ACHN (cell line): ENCODE measurements at places on chromosomes 16 and 17.
A peak's percentile ranks its signal among the peaks of the same experiment; 100 is the strongest.

GRCh38 chr17:56831369-56832095 lies 2.2 kb downstream of the C17orf67 start:
- DNase-seq: no peak

DNA sequence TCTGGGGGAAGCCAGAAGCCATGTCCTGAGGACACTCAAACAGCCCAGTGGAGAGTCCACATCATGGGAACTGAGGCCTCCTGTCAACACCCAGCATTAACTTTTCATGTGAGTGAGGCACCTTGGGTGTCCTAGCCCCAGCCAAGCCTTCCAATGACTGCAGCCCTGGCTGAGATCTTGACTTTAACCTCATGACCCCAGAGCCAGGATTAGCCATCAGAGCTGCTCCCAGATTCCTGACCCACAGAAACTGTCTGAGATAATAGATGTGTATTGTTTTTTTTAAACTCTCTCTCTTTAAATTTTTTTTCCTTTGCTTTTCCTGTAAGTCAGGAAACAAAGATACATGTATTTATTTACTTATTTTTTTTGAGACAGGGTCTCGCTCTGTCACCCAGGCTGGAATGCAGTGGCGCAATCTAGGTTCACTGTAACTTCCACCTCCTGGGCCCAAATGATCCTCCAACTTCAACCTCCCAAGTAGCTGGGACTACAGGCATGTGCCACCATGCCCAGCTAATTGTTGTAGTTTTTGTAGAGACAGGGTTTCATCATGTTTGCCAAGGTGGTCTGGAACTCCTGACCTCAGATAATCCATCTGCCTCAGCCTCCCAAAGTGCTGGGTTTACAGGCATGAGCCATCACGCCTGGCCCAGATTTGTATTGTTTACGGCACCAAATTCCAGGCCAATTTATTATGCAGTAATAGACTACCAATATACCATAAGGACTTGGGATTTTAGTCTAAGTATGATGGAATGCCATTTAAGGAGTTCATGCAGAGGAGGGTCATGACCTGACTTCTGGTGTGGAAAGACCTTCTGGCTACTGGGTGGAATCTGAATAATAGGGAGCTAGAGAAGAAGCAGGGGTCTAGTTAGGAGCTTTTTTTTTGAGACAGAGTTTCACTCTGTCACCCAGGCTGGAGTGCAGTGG lies 14.0 kb upstream of the TMEM94 start:
- no peak for DNase-seq

- no peak for DNase-seq
These were observed 355.1 kb downstream of the CDH8 start for GRCh38 chr16:61681124-61681523.

DNA sequence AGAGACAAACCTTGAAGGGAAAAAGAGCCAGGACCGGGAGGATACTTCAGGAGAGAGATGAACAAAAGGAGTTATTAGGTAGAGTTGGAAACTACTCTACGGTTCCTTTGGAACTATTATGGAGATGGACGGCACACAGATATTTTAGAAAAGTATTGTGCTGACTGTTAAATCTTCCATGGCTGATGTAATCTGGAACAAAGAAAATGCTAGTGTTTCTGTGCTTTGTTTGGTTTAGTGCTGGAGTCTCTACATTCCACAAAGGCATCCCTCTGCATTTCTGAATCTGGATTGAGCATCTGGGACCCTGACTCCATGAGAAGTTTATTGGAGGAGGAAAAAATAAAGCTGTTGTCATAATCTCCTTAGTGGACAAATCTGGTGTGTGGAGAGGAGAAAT lies 57.2 kb downstream of the RPGRIP1L start:
- no peak for DNase-seq

GRCh38 chr16:15650698-15651171 lies 690 bp downstream of the NDE1 start:
- peak; percentile 8 for DNase-seq

- no peak for DNase-seq
These were observed 7.6 kb downstream of the ADCY7 start for GRCh38 chr16:50273888-50274325.

DNA sequence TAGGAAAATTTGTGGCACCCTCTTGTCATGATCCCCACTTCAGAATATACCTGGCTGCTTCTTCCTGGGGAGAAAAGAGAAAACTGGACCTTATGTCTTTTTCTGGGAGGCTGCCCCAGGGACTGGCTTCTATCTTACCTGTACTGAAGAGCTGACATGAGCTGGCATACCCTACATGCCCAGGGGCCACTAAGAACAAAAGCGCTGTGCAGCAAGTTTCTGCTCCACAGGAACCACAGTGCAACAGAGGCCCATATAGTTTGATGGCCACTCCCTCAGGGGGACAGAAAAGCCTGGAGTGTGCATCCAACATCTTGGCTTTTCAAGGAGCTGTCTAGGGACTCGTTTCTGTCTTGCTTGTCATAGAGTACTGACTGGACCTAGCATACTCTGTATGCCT lies 96.8 kb upstream of the NACA2 start:
- no peak for DNase-seq
